ENCODE measurements at places on chromosomes 5 and 9.

DNA sequence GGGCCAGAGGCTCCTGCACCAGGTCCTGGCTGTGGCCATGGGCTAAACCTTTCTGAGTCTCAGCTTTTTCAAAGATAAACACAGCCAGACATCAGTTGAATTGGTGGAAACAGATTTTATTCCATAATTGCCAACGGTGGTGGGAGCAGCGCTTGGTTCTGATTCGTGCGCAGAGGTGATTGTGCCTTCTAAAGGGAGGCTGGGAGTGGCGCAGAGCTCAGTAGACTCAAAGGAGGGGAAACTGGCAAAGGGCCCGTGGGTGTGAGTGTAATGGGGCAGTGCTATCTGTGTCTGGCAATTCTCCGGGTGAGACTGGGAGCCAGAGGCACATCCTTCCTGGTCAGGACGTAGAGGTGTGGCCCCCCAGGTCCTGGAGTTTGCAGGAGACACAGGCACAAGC, 169.4 kb upstream of the PPP1R26 start:
- DNase-seq, result no peak

DNA sequence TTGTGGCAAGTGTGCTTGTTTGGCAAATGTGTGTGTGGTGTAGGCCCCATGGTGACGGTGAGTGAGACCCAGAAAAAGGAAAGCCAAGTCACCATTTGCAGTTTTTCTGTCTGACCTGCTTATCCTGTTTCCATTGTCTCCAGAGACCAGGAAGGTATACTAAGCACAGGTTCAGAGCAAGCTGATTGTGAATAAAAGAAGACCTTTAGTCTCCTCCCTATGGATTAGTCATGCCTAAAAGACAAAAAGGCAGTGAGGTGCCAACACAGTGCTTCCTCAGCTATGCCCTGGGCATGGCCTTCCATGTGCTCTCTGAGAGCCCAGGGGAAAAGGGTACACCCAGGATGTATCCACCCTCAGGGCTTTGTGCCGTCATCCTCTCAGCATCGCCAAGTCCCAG, 49.2 kb upstream of the SHOC1 start:
- no peak for DNase-seq

DNA sequence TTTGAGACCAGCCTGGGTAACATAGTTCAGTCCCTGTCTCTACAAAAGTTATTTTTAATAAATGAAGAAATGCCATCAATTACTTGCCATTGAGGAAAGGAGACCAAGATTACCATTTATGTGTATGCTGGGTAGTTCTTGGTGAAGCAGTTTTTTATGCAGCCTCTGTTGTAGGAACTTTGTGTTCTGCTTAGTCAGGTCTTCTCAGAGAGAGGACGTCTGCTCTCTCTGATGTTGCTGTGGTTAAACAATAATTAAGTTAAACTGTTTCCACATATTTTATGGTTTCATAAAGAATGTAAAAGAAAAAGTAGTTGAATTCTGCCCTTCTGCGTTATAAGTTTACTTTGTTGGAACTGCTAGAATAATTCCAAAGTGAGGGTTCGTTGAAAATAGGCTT, 210.5 kb downstream of the KDM4C start:
- DNase-seq, result no peak

- DNase-seq, result no peak
These were observed 60.7 kb downstream of the HRH2 start for GRCh38 chr5:175718401-175719108.

- DNase-seq, result no peak
These were observed 53.2 kb downstream of the MVB12B start for GRCh38 chr9:126379661-126380360.

- no peak for DNase-seq
These were observed 92.4 kb upstream of the JAK2 start for GRCh38 chr9:4892501-4893194.

DNA sequence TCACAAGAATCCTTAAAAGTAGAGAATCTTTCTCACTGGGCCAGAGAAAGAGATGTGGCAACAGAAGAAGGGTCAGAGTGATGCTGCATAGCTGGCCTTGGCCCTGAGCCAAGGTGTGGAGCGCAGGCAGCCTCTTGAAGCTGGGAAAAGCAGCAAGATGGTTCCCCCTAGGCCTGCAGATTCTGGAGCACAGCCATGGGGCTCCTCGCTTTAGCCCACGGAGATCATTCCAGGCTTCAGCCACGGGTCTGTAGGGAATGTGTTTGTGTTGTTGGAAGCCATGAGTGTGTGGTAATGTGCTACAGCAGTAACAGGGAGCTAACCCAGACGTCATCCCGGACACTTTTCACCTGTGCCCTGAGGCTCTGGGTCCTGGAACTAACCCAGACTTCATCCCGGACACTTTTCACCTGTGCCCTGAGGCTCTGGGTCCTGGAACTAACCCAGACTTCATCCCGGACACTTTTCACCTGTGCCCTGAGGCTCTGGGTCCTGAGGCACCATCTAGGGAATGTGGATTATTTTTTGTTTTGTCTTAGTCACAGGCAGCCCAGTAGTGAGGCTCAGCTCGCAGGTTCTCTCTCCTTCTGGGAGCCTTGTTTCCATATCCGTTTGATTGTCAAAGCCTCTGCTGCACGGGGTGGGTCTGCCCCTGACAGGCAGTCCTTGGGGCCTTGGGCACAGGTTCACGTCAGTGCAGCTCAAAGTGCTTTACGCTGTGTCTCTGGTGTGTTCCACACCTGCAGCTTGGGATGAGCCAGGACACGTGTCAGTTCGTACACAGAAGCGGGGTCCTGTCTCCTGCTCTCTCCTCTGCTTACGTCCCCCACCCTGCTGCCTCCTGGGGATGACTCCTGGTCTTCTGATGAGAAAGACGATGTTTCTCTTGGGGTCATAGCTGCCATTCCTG, 56.3 kb upstream of the EXOC3 start:
- peak; percentile 17 for DNase-seq

DNA sequence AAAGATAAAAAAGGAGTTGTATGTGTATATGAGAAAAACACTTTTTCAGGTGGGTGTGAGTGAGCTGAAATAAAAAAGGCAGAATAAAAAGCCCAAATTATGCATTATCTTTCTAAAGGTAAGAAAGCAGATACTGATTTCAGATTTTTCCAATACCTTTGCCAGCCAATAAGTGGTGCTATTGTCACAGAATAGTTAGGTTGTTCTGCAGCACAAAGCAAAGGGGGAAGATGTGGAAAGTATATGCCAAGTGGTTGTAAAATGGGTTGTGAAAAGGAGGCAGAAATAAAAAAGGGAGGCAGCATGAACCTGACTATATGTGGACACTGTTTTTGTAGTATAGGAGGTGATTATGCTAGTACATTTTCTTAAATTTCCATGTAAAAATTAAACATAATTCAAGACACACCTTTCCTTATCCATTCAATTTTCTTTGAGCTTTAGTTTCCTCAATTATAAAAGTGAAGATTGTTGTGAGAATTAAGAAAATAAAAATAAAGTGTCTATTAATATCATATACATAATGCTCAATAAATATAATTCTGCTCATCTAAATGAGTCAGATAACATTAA, 106.7 kb downstream of the SMIM15 start:
- DNase-seq, result no peak

DNA sequence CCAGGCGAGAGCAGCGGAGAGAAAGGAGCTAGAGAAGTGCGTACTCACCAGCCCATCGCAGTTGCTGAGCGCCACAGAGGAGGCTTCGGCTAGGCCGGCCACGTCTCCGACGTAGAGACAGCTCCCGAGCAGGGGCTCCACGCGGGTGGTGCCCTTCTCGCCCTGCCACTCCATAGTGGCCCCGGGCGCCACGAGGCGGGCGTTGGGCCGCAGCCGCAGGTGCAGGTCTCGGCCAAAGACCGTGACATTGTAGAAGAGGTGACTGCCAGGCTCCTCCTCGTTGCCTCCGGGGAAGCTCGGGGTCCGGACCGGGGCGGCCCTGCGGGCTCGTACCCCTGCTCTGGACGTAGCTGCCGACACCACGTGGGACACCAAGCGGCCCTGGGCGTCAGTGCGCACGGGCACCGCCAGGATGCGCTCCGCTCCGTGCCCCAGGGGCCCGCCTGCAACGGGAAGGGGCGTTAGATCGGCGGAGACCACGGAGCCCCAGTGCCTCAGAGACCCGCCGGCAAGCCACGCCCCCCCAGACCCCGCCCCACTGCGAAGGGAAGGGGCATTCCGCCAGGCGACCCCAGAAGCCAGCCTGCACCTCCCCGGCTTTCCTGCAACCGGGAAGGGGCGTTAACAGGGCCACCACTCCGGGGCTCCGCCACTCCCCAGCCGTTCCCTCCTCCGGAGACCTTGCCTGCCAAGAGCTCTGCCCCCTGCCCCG, 1.4 kb downstream of the ADAMTS2 start:
- DNase-seq, result no peak

DNA sequence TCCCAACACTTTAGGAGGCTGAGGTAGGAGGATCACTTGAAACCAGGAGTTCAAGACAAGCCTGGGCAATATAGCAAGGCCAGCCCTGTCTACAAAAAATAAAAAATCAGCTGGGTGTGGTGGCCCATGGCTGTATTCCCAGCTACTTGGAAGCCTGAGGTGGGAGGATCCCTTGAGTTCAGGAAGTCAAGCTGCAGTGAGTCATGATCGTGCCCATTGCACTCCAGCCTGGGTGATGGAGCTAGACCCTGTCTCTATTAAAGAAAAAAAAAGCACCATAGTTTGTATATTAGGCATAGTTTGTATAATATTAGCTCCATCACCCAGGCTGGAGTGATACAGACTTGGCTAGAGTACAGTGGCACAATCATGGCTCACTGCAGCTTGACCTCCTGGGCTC, 9.6 kb upstream of the NME5 start:
- DNase-seq, result no peak

DNA sequence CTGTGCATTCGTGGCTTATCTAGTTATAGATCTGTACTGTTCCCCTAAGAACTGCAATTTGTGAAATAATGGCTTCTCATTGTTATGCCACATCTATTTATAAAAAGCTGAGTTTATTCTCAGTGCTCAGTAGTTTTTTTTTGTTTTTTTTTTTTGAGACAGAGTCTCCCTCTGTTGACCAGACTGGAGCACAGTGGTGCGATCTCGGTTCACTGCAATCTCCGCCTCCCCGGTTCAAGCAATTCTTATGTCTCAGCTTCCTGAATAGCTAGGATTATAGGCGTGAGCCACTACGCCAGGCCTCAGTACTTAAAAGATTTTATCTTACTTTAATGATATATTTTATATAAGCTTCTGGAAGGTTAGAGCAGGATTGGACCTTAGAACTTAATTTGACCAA, 19.0 kb downstream of the SEC61B start:
- no peak for DNase-seq
